ENCODE measurements at places on chromosomes 11 and 22.

DNA sequence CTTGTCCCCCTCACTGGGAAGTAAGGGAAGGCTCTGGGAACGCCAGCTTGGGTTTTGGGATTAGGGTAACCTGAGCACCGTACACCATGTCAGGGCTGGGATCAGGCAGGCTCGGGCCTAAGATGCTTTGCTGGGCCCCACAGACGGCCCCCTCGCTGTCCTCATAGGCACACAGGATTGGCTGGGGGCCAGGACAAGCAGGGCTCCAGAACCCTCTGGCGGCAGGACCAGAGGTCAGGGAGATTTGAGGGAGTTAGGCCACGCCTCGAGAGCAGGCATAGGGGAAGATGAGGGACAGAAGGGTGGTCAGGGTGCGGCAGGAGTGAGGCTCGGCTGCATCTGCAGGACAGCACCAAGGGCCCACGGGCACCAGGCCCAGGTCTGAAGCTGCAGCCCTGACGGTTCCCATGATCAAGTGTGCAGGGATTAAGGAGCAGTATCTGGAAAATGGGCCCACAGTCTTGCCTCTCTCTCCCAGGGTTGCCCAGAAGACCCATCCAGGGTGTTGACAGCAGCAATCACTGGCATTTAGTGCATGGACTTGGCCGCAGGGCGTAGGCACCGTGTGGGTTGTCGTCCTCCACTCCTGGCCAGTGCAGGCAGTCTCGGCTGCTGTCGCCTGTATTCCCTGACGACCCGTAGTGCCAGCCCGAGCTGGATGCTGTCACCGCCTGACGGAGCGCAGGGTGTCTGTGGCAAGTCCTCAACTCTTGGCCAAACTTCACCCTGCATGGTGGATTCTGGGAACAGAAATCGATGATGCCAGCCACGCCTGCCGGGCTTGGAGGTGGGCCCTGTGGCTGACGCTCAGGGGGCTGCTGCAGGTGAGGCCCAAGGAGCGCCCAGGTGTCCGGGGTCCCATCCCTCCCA, 15.7 kb upstream of the GNB1L start:
- DNase-seq = no peak

DNA sequence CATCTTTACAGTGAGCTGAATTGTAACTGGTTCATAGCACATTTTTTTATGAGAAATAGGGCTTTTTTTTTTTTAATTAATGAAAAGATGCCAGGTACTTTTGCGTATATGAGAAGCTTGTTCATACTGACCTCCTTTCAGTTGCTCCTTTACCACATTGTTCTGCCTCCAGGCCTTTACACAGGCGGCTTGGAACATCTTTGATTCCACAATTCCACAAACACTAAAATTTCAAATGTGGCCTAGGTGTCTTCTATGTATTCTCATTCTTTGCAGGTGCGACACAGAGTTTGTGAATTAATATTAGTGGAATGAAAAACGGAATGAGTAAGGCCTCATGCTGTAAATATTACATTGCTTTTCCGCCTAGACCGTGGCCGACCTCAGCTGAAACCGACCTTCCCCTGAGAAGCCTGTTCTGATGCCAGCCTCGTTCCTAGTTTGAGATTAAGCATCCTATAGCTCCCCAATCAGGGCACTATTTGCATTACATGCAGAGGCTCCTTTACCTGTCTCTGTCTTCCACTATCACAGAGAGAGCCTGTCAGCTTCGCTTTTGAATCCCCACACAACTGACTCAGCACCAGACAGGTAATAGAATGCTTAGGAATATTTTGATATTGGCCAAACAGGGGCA, 125.8 kb downstream of the LDLRAD3 start:
- DNase-seq = peak; percentile 32

GRCh38 chr11:75087319-75088305, 9.1 kb downstream of the OR2AT4 start:
- DNase-seq = no peak

- no peak for DNase-seq
Measured at GRCh38 chr11:80109031-80109430, 668.2 kb upstream of the TENM4 start.

GRCh38 chr11:130445788-130446187, 2.7 kb upstream of the ADAMTS15 start:
- DNase-seq = no peak

DNA sequence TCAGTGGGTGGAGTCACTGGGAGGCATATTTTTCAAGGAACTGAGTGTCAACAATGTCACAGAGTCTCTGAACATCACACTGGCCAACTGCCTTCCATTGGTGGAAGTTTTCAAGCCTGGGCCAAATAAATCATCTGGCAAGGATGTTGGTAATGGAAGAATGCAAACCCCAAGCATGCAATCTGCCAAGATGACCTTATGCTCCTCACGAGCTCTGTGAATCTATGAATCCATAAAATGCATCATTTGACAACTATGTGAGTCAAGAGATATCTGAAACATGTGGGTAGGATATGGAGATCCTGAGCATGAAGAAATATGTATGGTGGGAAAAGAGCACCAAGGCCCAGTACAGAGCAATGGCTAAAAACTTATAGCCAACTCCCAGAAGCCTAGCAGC, 122.2 kb downstream of the PLEKHA7 start:
- DNase-seq = no peak

GRCh38 chr11:8706673-8707432, 24.3 kb downstream of the RPL27A start:
- DNase-seq = no peak

DNA sequence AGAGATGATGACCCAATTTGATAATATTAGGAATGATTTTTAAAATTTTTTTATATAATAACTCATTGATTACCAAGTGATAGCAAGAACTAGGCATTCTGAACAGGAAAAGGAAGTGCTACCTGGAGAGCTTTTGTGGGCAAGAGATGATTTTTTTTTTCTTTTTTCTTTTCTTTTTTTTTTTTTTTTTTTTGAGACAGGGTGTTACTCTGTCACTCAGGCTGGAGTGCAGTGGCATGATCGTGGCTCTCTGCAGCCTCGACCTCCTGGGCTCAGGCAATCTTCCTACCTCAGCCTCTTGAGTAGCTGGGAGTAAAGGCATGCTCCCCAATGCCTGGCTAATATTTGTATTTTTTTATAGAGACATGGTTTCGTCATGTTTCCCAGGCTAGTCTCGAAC, 40.4 kb downstream of the TNRC6B start:
- DNase-seq = no peak

GRCh38 chr11:9990221-9990973, 303.6 kb downstream of the SBF2 start:
- DNase-seq = no peak

DNA sequence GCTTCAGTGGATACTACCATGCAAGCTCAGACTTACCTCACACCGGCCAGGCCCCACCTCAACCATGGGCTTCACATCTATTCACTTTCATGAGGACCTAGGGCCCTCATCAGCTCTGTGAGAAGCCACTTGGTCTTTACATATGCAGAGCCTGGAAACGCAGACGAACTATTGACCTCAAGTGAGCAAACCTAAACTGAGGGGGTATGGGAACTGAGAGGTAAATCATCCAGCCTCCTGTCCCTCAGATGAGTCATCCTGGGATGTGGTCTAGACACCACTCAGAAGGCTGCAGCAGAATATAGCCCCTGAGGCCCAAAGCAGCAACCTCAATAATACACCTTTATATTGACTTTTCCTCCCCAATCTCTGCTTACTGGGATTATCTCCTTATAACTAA, 578.0 kb downstream of the INSC start:
- DNase-seq = no peak

DNA sequence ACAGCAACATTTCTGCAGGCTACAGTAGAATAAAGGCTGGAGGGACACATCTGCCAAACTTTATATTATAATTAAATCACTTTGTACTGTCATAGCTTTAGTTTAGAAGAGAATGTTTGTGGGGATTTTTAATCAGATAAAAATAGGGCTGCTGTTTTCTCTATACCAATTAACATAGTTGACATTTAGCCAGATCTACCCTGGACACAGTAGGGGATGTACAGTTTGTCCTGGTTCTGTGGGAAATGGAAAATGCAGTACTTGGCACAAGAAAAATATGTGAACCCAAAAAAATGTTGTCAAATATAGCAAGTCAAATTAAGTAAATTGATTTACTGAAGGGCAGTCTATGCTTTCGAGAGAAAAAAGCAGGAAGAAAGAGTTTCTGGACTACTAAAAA, 20.8 kb upstream of the PICALM start:
- no peak for DNase-seq

DNA sequence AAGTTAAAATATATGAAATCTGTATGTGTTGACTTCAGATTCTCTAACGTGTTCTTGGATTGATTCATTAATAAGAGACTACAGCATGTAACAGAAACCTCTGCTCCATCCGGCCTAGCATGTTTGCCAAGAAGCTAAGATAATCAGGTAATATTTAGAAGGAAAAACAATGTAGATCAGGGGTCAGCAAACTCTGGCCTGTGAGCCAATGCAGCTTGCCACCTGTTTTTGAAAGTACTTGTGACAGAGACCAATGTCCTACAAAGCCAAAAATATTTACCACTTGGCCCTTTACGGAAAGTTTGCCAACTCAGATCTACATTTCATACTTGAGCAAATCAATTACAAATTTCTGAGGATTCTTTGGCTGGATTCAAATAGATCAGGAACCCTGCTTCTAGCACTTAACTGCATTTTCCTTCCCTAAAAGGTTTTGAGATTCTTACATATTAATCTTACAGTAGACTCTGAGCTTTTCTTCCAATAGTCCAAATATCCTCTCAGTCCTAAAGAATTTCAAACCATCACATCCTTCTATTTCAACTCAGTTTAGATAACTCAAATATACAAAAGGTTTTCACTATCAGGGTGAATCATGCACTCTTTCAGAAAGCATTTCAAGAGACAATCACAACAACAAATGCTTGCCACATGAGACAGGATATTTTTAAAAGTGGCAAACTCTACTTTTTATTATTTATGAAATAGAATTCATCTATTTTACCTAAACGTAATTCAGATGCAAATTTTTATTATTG, 29.5 kb downstream of the APOL5 start:
- no peak for DNase-seq

- DNase-seq = no peak
Measured at GRCh38 chr11:102192349-102193066, 82.3 kb downstream of the YAP1 start.

GRCh38 chr11:118615976-118616371, 8.6 kb downstream of the PHLDB1 start:
- DNase-seq = peak; percentile 62

DNA sequence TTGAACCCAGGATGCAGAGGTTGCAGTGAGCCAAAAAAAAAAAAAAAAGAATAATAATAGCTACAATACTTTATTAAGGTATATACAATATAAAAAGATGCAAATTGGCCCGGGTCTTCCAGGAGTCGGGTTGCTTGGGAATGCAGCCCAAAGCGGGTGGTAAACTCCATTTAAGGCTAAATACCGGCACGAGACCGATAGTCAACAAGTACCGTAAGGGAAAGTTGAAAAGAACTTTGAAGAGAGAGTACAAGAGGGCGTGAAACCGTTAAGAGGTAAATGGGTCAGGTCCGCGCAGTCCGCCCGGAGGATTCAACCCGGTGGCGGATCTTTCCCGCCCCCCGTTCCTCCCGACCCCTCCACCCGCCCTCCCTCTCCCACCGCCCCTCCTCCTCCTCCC, 143.3 kb downstream of the DLG2 start:
- DNase-seq = no peak

GRCh38 chr11:132314911-132315455, 944.6 kb downstream of the NTM start:
- DNase-seq = no peak

DNA sequence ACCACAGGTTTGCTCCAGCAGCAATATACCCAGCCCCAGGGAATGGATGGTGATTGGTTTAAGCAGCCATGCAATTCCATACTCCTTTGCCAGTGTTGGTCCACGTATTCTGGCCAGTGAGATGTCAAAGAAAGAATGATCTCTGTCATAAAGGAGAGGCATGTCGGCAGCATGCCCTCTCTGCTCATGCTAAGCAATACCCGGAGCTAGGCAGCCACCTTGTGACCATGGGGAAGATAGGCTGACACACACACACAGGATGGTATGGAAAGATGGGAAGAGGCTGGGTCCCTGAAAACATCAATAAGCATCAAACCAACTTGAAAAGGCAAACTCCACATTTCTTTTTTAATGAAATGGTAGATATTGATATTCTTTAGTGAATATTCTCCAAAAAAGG, 5.1 kb downstream of the ABCC8 start:
- no peak for DNase-seq

DNA sequence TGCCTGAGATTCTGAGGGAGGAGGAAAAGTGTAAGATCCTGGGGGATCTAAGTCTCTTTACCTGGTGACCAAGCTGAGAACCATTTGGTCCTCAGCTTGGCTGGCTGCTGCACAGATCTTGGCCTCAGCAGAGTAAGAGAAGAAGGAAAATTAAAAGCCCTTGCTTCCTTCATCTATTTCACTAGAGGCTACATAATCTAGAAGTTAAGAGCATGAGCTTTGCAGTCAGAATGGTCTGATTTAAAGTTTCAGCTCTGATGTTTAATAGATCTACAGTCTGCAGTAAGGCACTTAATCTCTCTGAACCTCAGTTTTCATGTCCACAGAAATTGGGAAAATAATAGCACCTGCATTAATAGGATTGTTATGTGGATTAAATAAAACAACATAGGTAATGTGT, 3.1 kb upstream of the ZBTB16 start:
- DNase-seq = no peak

DNA sequence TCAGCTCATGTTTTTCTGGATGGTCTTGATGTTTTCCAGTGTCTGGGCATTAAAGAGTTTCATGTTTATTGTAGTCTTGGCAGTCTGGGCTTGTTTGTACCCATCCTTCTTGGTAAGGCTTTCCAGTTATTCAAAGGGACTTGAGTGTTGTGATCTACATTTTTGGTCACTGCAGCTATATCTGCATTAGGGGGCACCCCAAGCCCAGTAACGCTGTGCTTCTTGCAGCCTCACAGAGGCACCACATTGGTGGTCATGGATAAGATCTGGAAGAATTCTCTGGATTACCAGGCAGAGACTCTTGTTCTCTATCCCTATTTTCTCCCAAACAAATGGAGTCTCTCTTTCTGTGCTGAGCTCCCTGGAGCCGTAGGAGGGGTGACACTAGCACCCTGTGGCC, 451.5 kb upstream of the FAT3 start:
- no peak for DNase-seq

DNA sequence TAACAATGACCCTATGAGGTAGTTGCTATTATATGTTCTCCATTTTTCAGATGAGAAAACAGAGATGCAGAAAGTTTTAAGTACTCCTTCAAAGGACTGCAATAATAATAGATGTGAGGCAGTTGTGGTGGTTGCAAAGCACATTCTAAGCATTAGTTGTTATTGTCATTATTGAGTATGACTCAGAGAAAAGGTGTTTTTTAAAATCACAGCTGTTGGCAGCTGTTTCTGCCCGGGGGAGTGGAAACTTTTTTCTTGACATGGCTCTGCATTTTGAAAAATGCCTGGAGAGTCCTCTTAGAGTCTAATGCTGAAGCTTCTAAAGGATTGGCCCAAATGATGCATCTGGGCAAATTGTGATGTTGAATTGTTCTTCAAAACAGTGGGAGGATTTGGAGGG, 244.5 kb upstream of the MPPED2 start:
- DNase-seq = no peak
